ENCODE measurements at places on chromosomes 6 and 20.

DNA sequence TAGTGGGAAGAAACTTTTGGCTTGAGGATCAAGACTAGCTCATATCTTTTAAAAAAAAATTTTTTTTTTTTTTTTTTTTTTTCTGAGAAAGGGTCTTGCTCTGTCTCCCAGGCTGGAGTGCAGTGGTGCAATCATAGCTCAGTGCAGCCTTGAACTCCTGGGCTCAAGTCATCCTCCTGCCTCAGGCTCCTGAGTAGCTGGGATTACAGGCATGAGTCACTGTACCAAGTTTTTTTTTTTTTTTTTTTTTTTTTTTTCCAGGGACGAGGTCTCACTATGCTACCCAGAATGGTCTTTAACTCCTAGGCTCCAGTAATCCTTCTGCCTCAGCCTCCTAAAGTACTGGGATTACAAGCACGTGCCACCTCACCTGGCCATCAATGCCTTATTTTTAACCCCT is 27.9 kb downstream of the GCLC start:
- H3K4me3 ChIP-seq, result no peak overlapping the region
- H3K4me1 ChIP-seq, result no peaks in the 10 kb centered on the region
- no peak for DNase-seq
- no peaks in the 10 kb centered on the region for H3K27me3 ChIP-seq
- H3K27ac ChIP-seq, result no peak overlapping the region

DNA sequence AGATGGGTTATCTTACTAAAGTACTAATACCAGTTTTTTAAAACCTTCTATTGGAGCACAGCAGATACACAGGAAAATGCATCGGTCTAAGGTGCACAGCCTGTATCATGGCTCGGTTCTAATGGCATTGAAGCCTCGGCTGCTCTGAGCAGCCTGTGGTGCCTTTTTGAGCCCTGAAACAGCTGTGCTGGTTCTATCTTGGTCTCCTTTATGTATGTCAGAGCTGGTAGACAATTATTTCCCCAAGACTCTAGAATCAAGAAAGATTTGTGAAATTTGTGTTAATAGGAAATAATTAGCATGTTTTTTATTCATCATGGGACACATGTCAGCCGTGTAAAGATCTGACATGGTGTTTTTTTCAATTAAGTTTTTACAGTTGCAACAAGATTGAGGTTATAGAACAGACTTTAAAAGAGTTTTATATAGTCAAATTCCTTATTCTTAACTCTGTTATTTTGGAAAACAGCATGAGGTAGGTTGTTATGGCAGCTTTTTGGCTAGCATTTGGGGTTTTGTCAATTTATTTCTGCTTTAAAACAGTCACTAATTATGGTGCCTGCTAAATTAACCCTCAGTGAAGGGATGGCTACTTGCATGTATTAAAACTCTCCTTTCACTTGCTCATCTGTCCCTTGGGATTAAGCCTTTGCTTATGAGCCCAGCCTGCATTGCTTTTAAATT is 40.3 kb upstream of the C20orf144 start:
- H3K27me3 ChIP-seq, result no peaks in the 10 kb centered on the region
- peaks cover 26% of the 10 kb centered on the region for H3K4me1 ChIP-seq
- no peak overlapping the region for H3K4me3 ChIP-seq

DNA sequence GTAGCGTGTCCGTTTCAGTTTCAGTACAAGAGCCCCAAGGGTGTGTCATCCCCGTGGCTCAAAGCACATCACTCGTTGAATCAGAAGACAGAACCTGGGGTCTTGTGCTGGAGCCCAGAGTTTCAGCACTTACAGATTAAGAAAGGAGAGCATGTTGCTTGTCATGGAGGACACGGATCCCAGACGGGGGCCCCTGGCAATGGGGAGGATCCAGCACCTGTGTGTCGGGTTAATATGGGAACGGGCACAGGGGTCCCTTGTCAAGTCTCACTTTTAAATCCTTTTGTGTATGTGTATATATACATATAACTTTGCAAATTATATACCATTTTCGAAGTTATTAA is 23.4 kb downstream of the THBS2 start:
- no peaks in the 10 kb centered on the region for H3K27me3 ChIP-seq
- no peaks in the 10 kb centered on the region for H3K36me3 ChIP-seq
- H3K27ac ChIP-seq, result no peak overlapping the region
- H3K4me1 ChIP-seq, result no peaks in the 10 kb centered on the region
- no peak for DNase-seq
- H3K4me3 ChIP-seq, result no peak overlapping the region

DNA sequence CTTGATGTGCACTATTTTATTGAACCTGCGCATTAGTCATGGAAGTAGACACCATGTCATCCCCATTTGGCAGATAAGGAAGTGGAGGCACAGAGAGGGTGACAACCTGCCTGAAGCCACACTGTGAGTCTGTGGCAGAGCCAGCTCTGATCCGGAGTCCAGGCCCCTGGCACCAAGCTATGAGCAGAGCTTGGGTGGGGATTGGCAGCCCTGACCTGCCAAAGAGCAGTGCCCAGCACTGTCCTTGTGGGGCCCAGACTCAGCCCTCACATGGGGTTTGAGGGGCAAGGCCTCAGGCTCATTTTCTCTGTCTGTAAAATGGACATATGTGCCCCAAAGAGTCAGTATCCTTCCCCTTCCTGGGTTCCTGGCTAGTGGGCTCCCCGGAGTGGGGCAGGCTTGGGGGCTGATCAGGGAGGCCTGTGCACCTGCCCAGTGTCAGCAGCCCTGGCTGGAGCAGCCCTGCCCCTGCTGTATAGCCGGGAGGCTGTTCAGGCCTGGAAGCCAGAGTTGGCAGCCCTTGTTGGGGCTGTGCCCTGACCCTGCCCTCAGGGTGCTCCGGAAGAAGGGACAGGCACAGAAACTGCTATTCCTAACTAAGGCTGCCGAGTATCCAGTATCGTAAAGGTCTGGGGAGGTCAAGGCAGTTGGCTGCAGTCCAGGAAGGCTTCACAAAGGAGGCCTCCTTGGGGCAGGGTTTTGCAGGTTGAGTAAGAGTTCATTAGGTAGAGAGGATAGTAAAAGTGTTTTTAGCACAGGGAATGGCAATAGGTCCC is 38.7 kb downstream of the TGM2 start:
- H3K36me3 ChIP-seq, result no peaks in the 10 kb centered on the region
- H3K27ac ChIP-seq, result no peak overlapping the region
- no peaks in the 10 kb centered on the region for H3K27me3 ChIP-seq
- no peak overlapping the region for H3K4me3 ChIP-seq

- no peak overlapping the region for H3K4me3 ChIP-seq
- H3K4me1 ChIP-seq, result no peaks in the 10 kb centered on the region
- no peaks in the 10 kb centered on the region for H3K27me3 ChIP-seq
- DNase-seq, result no peak
- no peak overlapping the region for H3K27ac ChIP-seq
- no peaks in the 10 kb centered on the region for H3K36me3 ChIP-seq
Observed at GRCh38 chr6:64838726-64839125, 868.3 kb downstream of the EYS start.

DNA sequence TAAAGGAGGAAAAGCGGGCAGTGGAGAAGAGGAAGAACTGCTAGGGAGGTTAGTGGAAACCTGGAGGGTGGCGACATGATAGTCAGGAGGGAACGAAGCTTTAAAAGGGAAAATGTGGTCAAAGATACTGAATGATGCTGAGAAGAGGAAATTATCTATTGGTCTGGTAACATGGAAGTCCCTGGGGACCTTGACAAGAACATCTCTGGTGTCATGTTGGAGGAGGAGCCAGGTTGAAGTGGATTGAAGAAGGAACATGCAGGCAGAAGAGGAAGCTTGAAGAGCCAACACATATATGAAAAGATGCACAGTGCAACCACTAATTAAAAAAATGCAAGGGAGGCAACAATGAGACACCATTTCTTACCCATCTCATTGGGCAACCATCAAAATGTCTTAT is 251.9 kb upstream of the RNF24 start:
- no peak overlapping the region for H3K4me3 ChIP-seq
- no peak overlapping the region for H3K27ac ChIP-seq
- no peaks in the 10 kb centered on the region for H3K36me3 ChIP-seq
- no peak for DNase-seq

DNA sequence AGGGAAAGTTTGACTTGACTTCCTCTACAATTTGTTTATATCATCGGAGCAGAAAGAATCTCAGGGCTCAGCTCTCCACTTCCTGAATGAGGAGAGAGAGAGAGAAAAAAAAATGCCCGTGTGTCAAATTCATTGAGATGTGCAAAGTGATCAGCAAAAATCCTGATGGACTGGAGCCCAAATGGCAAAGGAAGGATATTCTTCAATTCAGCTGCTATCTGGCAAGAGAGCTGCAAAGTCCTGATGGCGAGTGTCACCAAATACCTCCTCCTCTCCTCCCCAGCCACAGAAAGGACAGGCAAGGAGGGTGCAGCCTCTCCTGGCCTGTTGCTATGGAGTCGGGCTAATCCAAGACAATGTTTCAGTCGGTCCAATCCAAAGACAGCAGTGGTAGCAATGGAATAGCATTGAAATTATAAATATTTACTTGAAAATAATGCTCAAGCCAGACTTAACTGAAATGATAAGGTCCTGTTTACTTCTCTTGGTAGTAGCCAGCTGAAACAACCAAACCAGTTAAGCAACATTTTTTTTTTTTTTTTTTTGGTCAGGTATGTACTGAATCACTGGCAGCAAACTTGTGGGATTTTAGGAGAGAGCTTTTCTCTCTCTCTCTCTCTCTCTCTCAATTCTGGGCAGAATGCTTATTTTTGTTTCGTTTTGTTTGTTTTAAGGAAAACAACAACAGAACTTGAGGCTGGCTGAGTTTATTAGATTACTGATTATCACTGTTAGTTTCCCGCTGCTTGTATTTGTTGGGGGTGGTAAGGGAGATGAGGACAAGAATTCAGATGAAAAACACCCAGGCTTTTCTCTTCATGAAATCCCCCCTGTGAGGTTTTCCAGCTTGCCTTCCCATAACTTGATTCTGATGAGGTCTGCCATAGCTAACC is 204.2 kb downstream of the BCAS1 start:
- no peaks in the 10 kb centered on the region for H3K27me3 ChIP-seq
- H3K36me3 ChIP-seq, result no peaks in the 10 kb centered on the region
- H3K4me1 ChIP-seq, result peaks cover 58% of the 10 kb centered on the region

Data from CD4-positive, alpha-beta memory T cell (primary cell).